Stimulated activated CD4-positive, alpha-beta T cell treated with anti-CD3 and anti-CD28 coated beads, TNF-alpha, amount 100 ng/mL, for 4 hours (primary cell): ENCODE measurements at places on chromosomes 13 and 19.

- DNase-seq = no peak
Measured at GRCh38 chr19:5479958-5480357, 24.7 kb downstream of the ZNRF4 start.

DNA sequence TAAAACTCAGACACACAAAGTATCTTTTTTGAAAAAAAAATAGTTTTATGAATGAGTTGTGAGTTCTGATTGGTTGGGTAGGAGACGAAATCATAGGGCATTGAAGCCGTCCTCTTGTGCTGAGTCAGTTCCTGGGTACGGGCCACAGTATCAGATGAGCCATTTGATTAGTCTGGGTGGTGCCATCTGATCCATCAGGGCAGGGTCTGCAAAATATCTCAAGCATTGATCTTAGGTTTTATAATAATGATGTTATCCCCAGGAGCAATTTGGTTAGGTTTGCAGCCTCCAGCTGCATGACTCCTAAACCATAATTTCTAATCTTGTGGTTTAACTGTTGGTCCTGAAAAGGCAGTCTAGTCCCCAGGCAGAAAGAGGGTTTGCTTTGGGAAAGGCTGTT, 1310.6 kb downstream of the SLITRK1 start:
- DNase-seq = no peak

GRCh38 chr19:18507727-18508440, 14.0 kb downstream of the ELL start:
- no peak for DNase-seq

GRCh38 chr19:6828698-6829633, 56.5 kb downstream of the VAV1 start:
- DNase-seq = no peak

DNA sequence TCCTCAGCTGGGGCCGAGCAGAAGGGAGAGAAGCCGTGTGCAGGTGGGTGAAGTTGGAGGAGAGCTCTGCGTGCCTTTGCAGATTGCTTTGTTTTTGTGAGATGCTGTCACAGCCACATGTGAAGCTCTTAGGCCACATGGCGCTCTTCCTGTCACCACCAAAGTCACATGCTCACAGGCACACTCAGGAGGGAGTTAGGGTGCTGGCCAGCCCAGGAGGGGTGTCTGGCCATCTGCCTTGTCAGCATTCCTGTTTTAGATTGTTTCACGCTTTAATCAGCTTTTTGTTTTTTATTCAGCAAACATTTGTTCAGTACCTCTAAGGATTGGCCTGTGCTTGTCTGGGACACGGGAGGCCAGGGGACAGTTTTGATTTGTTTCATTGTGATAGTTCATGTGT, 21.9 kb downstream of the GPATCH1 start:
- no peak for DNase-seq

- DNase-seq = no peak
Measured at GRCh38 chr13:112828756-112829155, 138.9 kb downstream of the ATP11A start.

- DNase-seq = no peak
Measured at GRCh38 chr19:35040826-35041547, 534 bp upstream of the HPN start.

DNA sequence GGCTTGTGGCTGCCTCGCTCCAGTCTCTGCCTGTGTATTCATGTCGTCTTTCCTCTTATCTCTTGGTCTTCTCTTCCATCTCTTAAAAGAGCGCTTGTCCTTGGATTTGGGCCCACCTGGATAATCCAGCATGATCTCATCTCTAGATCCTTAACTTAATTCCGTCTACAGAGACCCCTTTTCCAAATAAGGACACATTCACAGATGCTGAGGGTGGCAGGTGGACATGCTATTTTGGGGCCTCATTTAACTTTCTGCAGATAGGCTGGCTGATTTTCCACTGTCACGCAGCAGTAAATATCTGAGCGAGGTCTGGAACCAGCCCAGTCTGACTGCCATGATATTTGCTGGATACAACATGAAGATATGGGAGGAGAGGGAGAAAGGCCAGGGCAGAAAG, 41.5 kb upstream of the TSHZ3 start:
- no peak for DNase-seq

GRCh38 chr13:84896128-84896527, 903.1 kb downstream of the SLITRK6 start:
- DNase-seq = no peak

- DNase-seq = no peak
Measured at GRCh38 chr13:45782327-45783045, 69.1 kb downstream of the SIAH3 start.

DNA sequence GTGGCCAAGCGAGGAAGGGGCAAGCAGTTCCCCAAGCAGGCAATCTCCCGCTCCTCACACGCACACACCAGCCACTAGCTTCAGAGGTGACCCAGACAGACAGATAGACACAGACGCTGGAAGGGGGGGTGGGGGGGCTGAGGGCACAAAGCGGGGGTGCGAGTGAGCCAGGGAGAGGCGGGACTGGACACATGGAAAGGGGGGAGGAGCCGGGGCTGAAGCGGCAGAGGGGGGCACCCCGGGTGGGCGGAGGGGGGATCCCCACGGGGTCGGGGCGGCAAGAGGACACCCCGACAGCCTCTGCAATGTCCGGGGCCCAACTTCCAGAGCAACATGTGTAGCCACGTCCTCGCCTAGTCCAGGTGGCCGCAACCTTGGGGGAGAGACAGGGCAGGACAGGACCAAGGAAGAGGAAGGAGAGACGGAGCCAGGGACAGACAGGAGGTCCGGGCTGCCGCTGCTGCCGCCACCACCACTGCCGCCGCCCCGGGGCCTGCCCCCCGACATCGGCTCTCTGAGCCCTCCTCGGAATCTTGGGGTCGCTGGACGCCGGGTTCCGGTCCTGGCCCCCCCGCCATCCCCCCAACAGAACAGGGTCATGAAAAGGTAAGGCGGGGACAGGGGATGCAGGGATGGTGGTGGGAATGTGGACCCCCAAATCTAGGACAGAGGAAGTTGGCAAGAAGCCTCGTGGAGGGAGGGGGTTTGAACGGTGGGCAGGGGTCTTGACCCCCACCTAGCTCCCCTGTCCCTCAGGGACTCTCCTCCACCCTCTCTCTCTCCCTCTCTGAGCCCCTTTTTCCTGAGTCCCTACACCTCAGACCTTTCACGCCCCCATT, 1.1 kb downstream of the GRIN2D start:
- DNase-seq = no peak

DNA sequence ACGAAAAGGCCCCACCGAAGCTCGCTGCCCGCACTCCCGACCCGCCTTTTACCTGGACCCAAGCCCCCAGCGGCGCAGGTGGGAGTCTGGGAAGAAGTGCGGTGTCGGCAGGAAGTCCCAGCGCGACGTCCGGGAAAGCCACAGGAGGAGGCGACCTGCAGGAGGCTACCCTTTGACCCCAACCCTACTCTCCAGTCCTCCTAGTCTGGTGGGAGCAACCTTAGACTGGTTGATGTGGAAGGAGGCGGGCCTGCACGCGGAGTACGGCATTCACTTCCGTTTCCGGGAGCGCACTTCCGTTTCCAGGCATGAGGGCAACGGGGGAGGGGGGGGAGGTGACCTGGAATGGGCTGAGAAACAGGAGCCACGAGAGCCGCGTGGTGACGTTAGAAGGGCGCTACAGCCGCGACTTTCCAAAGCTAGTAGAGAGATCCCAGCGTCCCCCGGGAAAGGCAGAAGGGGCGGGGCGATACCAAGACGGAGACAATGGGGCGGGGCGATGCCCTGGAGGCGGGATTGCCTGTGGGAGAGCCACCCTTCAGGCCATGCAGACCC, 28.5 kb downstream of the ZNF266 start:
- DNase-seq = peak; percentile 21

- no peak for DNase-seq
Measured at GRCh38 chr13:100835695-100836094, 161.1 kb upstream of the TMTC4 start.

DNA sequence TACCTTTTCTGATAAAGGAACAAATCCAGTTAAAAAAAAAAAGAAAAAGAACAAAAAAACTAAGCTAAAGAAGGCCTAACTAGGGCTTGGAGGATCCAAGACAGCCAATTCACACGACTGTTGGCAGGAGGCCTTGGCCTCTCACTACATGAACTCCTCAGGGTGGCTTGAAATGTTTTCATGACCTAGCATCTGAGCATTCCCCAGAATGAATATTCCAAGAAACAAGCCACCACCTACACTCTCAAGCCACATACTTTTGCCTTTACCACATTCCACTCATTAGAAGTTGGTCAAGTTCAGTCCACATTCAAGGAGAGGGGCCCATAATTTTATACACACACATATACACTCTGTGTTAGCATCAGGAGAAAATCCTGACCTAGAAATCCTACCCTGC, 97.6 kb upstream of the SIAH3 start:
- DNase-seq = no peak

GRCh38 chr13:38415233-38415632, 65.6 kb downstream of the UFM1 start:
- DNase-seq = no peak

GRCh38 chr13:97256343-97256783, 34.2 kb downstream of the MBNL2 start:
- DNase-seq = no peak

DNA sequence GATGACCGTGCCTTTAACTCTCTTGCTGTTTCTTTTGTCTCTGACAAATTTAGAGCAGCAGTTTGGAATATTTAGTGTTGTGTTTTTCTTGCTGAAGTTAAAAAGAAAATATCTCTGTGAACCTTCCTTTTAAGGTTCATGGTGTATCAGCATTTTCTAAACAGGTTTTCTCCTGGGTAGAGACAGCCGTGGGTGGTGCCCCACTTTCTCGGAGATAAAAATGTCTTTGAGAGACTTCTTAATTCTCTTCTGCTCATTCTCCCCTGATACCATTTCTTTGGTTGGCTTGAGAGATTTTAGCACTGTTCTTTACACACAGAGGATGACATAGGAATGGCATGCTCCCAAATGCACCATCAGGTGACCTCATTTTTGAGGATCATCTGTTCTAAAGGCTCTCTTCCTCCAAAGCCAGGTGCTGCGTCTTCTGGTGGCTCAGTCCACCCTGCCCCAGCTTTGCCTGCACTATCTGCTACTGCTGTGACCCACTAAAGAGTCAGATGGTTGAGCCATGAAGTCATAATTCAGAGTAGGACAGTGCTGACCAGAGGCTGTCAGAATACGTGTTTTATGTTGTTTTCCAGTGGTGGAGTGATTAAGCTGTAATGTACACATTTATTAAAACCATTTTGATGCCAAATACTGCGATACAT, 90.3 kb upstream of the SLC10A2 start:
- DNase-seq = no peak

DNA sequence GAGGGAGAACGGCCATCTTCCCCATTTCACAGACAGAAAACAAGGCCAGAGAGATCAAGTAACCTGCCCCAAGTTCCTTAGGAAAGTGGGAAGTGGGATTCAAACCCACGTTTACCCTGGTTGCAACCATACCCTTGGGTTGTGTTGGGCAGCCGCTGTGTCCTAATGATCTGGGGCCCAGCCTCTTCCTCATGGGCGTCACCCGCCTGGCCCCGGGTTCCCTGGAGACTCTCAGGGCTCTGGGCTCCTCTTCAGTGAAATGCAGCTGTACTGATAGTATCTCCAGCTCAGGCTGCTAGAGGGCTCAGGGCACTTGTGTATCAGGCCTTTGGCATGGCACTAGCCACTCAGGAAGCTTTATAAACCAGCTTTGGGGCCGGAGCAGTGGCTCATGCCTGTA, 9.8 kb downstream of the TMED1 start:
- no peak for DNase-seq

- no peak for DNase-seq
Measured at GRCh38 chr13:111845621-111846351, 221.2 kb upstream of the SOX1 start.

GRCh38 chr19:17687857-17688784, at the start of gene UNC13A:
Gene UNC13A, minus strand, starts transcription at chr19:17688354. Its CDS starts 155 bp downstream, at chr19:17688199.
- DNase-seq = no peak

DNA sequence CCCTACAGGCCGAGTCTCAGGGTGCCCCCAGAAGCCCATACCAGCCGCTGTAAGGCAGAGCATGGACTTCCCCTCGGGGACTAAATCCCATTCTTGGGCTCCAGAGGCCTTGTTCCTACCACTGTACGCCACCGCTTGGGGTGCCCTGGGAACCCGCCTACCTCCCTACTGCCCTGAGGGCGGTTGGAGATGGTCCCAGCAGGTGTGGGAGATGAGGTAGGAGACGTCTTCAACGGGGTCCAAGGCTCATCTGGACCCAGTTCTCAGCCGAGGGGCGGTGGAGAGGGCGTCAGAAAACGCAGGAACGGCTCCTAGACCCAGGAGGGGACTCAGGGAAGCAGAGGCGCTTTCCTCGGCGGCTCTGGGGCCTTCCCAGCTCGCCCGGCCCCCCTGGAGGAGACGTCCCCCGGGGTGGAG, 833 bp upstream of the ZIK1 start:
- DNase-seq = no peak

DNA sequence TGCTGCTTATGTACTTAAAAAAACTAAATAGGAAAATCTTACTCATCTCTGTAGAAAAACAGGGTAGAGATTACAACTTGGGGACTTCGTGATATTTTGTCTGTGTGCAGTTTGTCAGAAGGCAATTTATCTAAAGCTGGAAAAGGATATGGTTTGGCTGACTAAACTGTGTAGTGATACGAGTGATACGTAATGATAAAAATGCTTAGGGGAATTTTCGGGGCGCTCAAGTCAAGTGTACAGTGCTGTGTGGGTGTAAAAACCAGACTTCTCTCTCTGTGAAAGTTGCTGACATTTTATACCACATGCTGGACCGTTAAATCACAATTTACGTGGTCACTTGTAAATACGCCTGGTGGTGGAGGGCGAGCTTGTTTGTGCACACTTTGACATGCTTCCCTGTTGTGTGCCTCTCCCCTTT, 221.7 kb downstream of the KCNRG start:
- DNase-seq = no peak

- DNase-seq = no peak
Measured at GRCh38 chr13:80359778-80360452, 19.0 kb upstream of the SPRY2 start.

DNA sequence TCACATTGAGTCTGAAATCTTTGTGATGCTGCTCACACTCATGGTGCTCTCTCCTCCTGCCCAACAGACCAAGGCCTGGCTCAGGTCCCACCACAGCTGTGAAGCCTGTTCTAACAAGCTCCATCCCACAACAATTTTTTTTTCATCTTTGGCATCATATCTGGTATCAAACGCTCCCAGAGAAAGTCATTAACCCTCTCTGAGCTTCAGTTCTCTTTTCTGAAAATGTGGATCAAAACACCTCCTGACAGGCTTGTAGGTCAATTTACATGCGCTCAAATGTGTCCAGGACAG, 224.4 kb downstream of the LACC1 start:
- no peak for DNase-seq

- DNase-seq = no peak
Measured at GRCh38 chr13:73075954-73076353, 17.1 kb downstream of the KLF5 start.

GRCh38 chr19:19320361-19321140, at the start of the genes MAU2 and SUGP1:
Gene MAU2, plus strand, starts transcription at chr19:19320829. Its CDS starts 31 bp downstream, at chr19:19320860.
Gene SUGP1, minus strand, starts transcription at chr19:19320509. Its CDS starts 13 bp downstream, at chr19:19320496.
- DNase-seq = peak; percentile 78

DNA sequence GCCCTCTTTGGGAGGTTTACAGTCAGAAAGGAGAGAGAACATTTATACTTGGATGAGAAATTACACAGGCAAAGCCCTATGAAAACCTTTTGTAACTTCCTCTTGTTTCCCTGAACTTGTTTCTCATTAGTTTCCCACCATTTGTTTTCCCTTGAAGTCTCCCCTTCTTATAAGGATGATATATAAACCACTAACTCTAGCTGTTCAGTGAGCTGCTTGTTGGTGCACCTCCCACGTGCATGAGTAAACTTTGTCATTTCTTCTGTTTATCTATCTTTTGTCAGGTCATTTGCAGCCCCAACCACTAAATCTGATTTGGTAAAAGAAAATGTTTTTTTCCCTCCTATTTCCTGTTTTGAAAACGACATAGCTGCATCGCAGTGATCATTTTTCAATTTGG, 919.9 kb downstream of the SLITRK1 start:
- DNase-seq = no peak
